ENCODE measurements at places on chromosomes 2 and 18.

GRCh38 chr2:100186126-100186525 is 43.7 kb upstream of the AFF3 start:
- no peak for DNase-seq

DNA sequence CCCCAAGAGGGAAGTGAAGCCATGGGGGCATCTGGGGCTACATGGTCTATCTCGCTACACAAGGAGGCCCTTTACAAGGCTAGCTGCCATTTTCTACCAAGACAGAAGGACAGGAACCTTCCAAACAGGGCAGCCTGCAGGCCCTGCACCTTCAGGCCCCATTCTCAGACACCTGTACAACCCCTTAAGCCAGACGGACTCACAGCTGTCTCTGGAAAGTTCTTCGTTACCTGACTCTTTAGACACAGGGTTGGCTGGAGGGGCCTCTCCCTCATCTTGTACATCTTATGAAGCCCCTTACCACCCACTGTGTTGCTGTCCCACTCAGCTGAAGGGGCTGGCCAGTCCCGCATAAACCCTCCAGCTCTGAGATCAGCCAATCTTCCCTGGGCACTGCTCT is 17.2 kb downstream of the TMEM127 start:
- no peak for DNase-seq

- no peak for DNase-seq
These were observed 88.5 kb downstream of the CDH2 start for GRCh38 chr18:28088477-28088876.

DNA sequence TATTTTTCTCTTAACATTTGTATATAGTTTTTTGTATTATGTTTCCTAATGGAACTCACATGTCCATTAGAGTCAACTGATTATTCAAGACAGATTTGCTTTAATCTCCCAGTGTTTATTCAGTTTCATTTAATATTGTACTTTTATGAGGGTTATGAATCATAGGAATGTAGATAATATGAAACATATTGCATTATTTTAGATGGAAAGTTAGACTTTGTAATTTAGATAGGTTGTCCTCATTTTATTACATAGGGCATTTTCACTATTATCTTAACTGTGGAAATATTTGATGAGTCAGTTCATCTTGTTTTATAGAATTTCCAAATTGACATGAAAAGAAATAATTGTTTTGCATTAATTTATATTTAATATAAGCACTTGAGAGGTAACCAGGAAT is 240.8 kb downstream of the PLCL1 start:
- no peak for DNase-seq

DNA sequence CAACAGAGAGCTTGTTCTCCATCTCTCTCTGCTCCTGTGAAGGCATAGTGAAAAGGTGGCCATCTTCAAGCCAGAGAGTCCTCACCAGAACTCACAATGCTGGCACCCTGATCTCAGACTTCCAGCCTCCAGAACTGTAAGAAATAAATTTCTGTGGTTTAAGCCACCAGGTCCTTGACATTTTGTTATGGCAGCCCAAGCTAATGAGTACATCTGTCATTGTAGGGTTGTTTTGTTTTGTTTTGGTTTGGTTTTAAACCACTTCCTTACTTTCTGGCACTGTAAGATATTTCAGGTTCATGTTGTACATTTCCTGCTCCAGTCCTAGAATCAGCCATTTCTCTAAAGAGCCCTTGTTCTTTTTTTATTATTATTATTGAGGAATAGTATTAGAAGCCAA is 171.2 kb downstream of the CPS1 start:
- DNase-seq = no peak

DNA sequence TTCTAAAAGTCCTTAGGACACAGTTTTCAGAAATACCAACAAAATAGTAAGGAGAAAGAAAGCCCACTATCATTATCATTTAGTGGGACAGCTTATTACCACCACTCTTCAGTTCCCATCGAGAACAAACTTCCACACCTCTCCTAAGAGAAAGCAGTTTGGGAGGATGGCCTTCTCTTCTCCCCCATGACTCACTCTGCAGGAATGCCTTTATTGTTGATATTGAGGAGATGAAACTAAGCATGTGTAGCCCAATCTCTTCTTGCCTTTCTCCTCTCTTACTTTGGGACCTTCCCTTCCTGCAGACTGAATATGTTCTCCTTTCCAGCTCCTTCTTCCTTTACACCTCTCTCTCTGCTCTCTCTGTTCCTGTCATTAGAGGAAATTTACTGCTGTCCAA is 30.0 kb upstream of the ERMN start:
- DNase-seq = no peak

- no peak for DNase-seq
These were observed 31.0 kb downstream of the CACNB4 start for GRCh38 chr2:152067823-152068222.

DNA sequence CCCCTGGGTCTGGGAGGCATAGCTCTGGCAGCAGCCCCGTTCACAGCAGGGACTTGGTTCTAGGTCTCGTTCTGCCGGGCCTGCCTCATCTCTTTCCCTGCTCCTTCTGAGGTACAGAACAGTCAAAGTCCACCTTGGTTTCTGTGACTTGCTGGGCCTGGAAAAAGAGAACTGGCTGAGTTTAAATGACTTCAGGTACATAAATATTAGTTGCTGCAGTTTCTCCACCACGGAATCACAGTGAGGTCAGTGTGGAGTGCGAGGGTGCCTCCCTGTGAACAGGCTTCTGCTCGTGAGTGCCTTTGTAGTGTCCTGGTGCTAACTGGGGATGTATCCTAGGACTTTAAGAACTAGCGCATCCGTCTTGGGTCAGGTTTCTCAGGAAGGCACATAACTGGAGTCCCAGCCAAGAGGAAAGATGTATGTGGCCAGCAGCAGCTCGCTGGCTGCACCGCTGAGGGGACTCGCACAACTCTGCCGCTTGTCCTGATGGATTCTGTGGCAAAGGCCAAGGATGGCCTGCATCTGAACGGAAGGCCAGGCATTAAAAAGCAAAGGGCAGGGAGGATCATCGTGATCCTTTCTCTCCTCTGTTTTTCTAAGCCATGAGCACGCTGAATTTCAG is 188.6 kb downstream of the SH3RF3 start:
- DNase-seq = no peak

DNA sequence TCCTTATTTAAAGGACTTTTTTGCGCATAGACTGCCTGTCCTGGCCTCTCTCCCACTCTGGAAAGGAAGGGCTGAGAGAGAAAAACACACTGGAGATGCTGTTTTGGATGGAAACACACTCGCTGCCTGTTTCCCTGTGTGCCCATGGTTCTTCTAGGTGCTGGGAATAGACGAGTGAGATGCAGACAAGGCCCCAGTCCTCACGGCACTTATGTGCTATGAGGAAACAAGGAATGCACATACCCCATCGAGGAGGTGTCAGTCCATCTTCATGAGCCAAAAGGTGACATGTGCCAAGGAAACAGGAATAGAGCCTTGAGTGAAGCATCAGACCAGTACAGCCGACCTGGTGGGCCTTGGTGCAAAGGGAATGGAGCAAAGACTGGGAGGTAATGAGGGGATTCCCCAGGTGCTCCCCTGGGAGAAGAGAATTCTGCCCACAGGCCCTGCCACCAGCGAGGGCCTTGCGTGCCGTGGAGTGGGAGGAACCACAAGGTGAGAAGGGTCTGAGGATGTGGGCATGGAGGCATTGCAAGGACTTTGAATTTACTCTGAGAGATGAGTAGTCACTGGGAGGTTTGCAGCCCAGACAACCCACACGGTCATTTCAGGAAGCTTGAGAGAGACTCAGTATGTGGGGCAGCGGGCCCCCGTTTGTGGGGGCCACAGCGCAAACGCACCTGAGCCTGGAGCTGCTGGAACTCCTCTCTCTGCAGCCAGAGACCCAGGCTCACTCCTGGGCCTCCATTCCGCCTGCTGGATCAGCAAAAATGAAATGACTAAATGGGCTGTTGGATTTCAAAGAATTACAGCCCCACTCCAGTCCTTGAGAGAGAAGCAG is 197.5 kb upstream of the COPS8 start:
- no peak for DNase-seq

DNA sequence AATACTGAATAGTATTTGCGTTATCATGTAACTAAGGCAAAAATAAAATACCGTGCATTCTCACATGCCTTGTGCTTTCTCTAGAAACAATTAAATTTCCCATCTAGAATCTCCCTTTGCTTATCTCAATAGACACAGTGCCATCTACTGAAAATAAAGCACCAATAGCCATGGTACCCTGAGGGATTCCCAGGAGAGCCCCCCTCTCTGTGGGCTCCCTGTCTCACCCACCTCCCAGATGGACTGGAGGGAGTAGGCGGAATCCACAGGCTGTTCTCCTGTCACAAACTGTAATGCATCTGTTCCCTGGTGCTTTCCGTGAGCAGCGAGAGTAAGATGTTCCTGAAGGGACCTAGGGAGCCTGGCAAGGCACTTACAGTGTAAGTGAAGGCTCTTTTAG is 112.4 kb upstream of the UPP2 start:
- peak; percentile 53 for DNase-seq

DNA sequence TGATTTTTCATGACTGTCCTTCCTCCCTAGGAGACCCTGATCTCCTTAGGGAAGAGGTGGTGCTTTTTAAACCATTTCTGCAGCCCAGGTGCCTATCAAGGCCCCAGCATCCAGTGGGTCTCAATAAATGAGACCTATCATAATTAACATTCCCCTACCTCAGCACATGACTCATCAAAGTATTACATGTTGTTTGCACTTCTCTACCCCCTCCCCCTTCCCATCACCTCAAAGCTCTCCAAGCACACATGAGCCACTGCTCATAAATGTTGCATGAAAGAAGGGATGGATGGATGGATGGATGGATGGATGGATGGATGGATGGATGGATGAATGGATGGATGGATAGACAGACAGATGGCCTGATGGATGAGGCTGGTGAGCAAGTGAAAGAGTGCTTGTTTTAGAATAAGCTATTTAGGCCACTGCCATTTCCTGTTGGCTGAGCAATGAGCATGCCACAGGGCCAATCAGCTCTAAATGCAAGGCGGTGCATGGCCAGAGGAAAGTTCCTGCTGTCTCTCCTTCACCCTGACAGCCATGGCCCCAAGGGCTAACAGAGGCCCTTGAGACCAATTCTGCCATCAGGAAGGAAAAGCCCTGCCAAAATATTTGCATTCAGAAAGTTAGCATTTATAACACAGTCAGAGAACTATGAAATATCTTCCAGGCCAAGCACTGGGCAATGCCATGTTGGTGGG is 20.9 kb upstream of the STEAP3 start:
- no peak for DNase-seq

GRCh38 chr18:54734059-54734458 is 94.2 kb upstream of the RAB27B start:
- DNase-seq = no peak

DNA sequence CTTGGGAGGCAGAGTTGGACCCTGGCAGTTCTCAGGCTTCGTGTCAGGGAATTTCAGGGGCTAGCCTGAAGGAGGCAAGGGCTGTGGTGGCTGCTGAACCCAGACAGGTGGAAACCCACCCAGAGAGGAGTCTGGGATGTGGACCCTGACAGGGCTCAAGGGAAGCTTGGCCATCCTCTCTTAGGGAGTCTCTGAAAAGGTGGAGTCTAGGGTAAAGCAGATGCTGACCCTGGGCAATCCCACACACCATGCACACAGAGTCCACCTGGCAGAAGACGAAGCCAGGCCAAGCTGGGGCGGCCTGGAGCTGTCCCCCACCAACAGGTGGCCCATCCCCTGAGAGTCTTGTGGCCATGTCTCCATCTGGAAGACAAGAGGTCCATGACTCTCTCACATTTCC is 41.2 kb upstream of the TEX51 start:
- no peak for DNase-seq

- no peak for DNase-seq
These were observed 29.0 kb downstream of the EDAR start for GRCh38 chr2:108960006-108960405.

GRCh38 chr2:42928161-42928691 is 135.8 kb upstream of the HAAO start:
- peak; percentile 59 for DNase-seq

GRCh38 chr2:239881561-239882320 is 143.4 kb downstream of the NDUFA10 start:
- no peak for DNase-seq

- no peak for DNase-seq
These were observed 6.4 kb downstream of the GTF3C2 start for GRCh38 chr2:27350106-27350693.

- no peak for DNase-seq
These were observed 207.1 kb downstream of the ACKR3 start for GRCh38 chr2:236776695-236777251.

GRCh38 chr2:218193701-218194100 is 23.3 kb upstream of the ARPC2 start:
- DNase-seq = no peak

- peak; percentile 56 for DNase-seq
These were observed 27.4 kb upstream of the CHAC2 start for GRCh38 chr2:53740170-53740569.

- DNase-seq = no peak
These were observed 36.2 kb downstream of the PTPN18 start for GRCh38 chr2:130391872-130392670.

DNA sequence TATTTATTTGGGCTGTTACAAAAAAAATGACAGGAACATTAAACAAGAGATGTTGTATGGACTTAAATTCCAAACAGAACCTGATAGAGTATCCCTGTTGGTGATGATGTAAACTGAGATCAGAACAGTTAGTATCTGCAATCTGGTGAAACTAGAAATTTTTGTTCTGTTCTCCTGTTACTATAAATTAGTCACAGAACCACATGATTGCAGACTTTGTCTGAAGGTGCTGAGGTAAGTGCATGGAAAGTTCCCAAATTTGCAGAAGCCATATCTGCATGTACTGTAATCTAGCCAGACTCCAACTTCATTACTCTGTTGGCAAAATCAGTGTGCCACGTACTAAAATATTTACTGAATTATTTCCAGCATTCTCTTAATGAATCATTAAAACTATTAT is 516.3 kb upstream of the FSIP2 start:
- DNase-seq = no peak

DNA sequence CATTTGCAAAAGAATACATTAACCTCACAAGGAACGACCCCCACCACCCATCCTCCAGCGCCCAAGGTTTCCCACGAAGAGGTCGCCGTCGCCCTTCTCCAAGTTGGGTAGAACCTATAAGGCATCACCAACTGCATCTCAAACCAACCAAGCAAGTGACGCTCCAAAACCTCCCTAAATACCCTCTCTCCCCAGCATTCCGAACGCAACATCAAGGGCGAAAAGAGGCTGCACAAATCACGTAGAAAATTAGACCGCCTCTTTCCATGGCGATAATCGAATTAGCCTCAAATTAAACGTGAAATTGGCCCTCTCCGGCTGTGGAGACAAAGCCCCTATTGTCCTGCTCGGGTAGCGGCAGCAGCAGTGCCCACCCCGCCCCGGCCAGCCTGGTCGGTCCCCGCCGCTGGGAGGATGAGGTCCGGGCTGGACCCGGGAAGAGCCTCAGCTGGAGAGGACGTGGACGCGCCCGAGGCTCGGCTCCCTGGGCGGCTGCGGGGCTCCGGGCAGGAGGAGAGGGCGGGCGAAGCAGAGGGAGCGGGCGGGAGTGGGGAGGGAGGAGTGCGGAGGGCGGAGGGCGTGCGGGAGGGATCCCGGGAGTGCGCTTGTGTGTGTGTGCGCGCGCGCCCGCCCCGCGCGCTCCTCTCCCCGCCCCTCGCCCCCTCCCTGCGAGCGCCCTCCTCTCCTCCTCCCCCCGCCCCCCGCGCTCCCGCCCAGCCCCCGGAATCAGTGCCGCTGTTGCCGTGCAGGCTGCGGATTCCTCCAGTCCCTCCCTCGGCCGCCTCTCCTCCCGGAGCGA is at the start of gene SPTBN1:
SPTBN1 (plus strand) TSS at position 765 of the 799 bp plus-strand sequence. CDS start 70,092 bp downstream, outside the sequence.
- no peak for DNase-seq

GRCh38 chr2:160010361-160011145 is 51.9 kb downstream of the PLA2R1 start:
- DNase-seq = no peak

- DNase-seq = no peak
These were observed 134.9 kb downstream of the FAM161A start for GRCh38 chr2:61718965-61719364.

- no peak for DNase-seq
These were observed at the start of gene NOL4 for GRCh38 chr18:34224423-34225217. Gene NOL4 (minus strand): TSS chr18:34224913. CDS start chr18:34223253, 1,660 bp downstream.
